ENCODE measurements at places on chromosomes 2 and 18. TPM values are rescaled to one million over a fixed set of nuclear protein-coding genes. Genes with fewer than 3 reads are reported as not detected.

Gene NT5DC4
- not detected for total RNA-seq

DNA sequence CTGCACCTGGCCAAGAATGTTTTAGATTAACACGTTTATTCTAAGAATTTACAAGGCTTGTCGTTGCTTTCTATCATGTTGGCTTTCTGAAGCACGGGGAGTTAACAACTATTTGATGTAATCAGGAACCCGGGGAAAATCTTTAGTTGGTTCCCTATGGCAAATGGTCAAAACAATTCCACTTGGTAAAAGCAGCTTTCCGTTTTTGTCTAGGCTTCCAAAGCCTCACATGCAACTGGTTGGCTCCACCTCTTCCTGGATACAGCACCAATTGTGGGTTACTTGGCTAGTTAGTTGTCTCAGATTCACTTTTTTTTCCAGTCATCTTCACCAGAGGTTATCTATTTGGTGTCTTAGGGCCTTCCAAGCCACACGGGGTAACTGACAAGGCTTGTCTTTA lies 2.8 kb downstream of the COLEC12 start:
- H3K4me3 ChIP-seq, result no peak overlapping the region
- no peaks in the 10 kb centered on the region for H3K36me3 ChIP-seq
- H3K27ac ChIP-seq, result no peak overlapping the region

GRCh38 chr2:224646242-224646846 lies 61.2 kb upstream of the CUL3 start:
- no peaks in the 10 kb centered on the region for H3K36me3 ChIP-seq
- H3K4me1 ChIP-seq, result peaks cover 4% of the 10 kb centered on the region
- DNase-seq, result no peak
- no peak overlapping the region for H3K4me3 ChIP-seq

- H3K36me3 ChIP-seq, result peaks cover 30% of the 10 kb centered on the region
- H3K27me3 ChIP-seq, result peaks cover 25% of the 10 kb centered on the region
- H3K4me3 ChIP-seq, result peak overlapping the region; percentile 97
- peak; percentile 63 for DNase-seq
- H3K4me1 ChIP-seq, result peaks cover 46% of the 10 kb centered on the region
- peak overlapping the region; percentile 96 for H3K27ac ChIP-seq
These were observed 1.1 kb upstream of the CXCR4 start for GRCh38 chr2:136118819-136119716.

DNA sequence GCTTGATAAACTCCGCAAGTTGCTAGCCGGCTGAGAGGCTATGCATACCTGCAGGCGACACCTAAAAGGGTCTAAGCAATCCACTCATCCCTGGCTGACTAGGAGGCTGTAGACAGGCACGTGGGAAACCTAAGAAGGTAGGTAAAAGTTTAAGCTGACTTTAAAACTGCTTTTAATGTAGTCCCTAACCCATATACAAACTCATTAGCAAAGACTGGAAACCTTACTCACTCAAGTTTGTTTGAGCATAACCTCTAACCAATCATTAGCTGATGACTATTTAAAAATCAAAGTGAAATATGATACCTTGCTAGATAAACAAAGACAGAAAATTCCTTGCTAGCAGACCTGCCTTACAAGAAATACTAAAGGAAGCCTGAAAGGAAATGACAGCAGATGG lies 106.4 kb downstream of the EXOC6B start:
- no peak overlapping the region for H3K4me3 ChIP-seq
- H3K27ac ChIP-seq, result no peak overlapping the region
- no peaks in the 10 kb centered on the region for H3K36me3 ChIP-seq
- no peaks in the 10 kb centered on the region for H3K4me1 ChIP-seq
- peaks cover 4% of the 10 kb centered on the region for H3K27me3 ChIP-seq

Gene FBLN7
- 16.7 TPM for total RNA-seq

Gene LHCGR
- not detected for total RNA-seq

DNA sequence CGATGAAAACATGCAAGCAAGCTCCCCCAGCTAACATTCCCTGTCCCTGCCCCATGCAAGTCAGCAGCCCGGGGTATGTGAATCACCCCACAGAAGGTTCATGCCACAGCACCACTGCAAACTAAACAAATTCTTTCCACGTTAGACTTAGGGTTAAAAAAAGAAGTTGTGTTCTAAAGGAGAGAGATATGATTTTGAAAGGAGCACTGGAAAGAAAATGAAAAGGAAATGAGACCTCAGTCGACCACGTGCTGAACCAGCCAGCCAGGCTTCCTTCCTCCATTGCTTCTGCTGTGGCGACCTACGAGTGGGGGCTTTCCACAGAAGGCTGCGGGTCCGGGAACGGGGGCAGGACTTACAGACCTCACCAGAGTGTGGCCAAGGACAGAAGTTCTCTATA lies 52.0 kb downstream of the ARL4C start:
- peaks cover 67% of the 10 kb centered on the region for H3K4me1 ChIP-seq
- no peaks in the 10 kb centered on the region for H3K27me3 ChIP-seq
- DNase-seq, result peak; percentile 41
- H3K4me3 ChIP-seq, result peak overlapping the region; percentile 40
- H3K36me3 ChIP-seq, result peaks cover 38% of the 10 kb centered on the region
- peak overlapping the region; percentile 91 for H3K27ac ChIP-seq
